Osteocyte (in vitro differentiated cells): ENCODE measurements at places on chromosomes 7 and 10.

GRCh38 chr7:45366475-45366874 lies 207.7 kb upstream of the ADCY1 start:
- no peak for DNase-seq

DNA sequence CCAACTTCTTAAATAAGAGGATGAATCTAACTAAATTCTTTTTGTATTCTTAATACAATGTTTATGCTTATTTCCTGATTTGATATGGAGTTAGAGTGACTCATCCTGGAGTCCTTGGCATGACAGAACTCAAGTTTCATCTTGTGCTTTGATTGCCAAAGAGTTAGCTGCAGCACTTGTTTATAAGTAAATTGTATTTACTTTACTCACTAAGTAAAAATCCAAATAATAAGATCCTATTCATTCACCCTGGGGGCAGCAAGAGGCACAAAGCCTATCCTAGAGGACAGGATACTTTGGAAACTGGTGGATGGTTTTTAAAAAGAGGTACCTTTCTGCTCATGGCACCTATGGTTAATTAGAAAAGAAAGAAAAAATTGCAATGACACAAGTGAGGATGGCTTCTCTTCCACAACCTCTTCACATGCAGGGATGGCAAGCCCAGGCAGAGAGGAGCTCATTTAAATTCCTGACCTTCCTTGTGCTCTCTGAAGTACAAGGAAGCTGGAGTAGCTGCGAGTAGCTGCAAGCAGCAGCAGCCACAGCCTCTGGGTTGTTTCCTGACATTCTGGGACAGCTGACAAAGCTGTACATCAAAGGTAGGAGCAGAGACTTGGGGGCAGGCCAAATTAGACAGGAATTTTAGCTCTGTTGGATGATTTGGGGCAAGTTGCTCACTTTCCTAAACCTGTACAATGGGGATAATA lies 28.5 kb upstream of the CROT start:
- no peak for DNase-seq

GRCh38 chr7:129958643-129959470 lies 6.1 kb upstream of the UBE2H start:
- no peak for DNase-seq

DNA sequence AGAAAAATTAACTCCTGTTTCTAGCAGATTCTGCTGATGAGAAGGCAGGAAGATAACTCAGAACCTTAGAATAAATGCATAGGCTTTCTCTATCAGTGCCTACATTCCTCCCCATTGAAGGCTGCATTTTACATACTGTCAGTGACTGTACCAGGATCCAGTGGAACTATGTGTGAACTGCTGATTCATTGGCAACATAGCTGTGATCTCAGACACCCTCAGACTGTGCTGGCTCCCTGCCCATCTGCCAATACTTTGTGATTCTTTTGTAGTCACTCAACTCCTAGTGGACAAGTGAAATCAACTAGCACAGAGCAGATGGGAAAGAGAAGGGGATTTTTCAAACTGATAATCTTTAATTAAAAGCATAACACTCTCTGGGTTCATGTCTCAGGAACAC lies 375.8 kb downstream of the MDFIC start:
- no peak for DNase-seq

- no peak for DNase-seq
These were observed 175.3 kb downstream of the MDFIC start for GRCh38 chr7:115097175-115097671.

DNA sequence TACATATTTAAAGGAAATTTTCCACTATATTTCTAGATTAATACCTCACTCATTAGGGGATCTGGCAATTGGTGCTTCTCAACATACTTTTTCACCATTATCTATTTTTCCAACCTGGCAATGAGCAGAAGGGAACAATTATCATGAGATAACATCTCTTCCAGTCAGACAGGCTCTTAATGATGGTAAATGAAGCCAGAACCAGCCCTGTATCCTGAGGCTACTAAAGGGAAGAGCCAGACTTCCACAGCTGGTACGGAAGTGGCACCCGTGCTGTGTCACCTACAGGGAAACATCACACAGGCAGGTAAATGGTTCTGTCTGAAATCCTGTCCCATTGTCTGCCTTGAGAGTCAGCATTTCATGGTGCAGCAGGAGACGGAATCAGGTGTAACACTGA lies 75.9 kb downstream of the ELMO1 start:
- no peak for DNase-seq

- peak; percentile 40 for DNase-seq
These were observed 109.4 kb downstream of the EEPD1 start for GRCh38 chr7:36262309-36263094.

DNA sequence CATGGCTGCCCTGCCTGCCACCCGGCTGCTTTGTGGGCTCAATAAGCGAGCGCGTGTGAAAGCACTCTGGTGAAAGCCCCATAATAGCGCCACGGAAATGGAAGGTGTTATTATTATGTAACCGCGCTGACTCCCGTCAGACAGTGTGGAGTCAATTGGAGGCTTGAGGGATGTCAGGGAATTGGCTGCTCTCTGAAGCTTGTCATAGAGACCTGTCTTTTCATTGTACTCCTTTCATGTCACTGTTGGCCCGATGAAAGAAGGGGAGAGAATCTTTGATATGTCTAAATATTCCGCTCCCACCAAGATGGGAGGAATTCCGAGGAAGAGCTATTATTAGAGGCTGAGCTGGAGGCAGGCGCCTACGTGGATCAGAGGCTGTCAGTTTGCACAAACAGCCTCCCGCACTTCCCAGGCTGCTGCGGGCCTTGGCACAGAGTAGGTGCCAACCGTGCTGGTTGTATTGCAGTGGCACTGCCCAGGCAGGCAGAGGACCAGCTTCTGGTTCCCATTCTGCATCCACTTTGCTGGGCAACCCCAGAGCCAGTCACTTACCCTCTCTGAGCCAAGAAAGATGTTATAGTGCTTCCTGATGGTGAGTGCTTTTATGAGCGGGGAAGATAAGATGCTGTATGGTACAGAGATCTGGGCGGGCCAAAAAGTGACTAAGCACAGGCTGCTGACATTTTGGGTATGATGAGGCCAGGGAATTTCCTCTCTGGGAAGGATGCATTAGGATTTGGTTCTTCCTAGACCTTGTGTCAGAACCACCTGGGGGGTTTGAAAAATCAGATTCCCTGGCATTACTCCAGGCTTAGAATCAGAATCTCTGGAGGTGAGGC lies 151.4 kb downstream of the RPS24 start:
- DNase-seq: no peak

GRCh38 chr7:136957391-136957790 lies 88.9 kb downstream of the CHRM2 start:
- no peak for DNase-seq

DNA sequence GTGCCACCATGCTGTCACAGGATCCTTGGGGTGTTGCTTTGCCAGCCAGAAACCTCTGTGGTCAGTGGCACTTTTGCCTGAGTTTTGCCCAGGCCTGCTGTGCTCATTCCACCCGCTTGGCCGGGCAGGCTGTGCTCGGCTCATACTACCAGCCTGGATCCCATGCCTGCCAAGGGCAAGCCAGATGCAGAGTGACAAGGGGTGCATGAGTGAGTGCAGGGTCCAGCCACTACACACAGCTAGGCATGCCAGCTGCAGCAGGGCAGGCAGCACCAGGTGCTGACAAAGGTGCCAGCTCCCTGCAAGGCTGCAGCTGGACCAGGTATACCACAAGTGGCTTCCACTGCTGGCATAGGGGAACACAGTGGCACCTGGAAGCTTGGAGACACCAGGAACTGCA lies 28.6 kb downstream of the C10orf67 start:
- DNase-seq: no peak

GRCh38 chr10:57420881-57421280 lies 846.8 kb downstream of the IPMK start:
- no peak for DNase-seq

- DNase-seq: no peak
These were observed 132.5 kb downstream of the NT5C2 start for GRCh38 chr10:103060575-103060974.

DNA sequence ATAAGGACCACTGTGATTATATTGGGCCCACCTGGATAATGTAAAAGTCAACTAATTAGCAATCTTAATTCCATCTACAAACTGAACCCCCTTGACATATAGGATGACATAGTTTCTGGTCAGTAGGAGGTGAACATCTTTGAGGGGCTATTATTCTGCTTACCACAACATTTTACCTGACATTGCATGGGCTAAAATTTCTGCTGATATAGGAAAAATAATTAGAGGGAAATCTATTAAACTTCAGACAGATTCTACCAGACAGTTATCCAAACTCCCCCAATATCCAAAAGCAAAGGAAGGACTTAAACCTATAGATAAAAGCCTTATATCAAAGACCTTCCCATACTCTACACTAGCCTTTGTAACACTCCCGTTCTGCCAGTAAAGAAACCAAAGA lies 443.6 kb downstream of the GRM8 start:
- no peak for DNase-seq

DNA sequence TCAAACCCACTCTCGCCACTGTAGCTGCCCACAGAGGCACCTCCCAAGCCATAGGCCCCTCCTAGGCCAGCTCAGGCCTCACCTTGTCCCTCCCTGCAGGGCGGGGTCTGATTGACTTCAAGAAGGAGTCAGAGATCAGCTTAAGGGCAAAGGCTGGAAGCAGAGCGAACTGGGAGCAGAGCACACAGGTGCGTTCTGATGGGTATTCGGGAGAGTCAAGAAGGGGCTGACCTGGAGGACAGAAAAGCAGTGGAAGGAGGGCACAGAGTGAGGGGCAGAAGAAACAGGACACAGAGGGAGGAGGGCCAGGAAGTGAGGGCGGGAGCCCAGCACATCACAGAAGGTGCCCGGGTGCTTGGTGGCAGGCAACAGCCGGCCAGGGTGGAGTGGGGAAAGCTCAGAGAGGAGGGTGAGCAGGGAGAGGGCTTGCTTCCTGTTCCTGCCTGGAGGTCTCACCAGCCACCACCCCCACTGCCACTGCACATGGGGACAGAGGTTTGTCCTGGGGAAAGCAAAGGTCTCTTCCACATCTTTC lies at the start of gene AOC1:
TSS of gene AOC1 (plus strand) at position 147 of the 535 bp plus-strand sequence. CDS start 3,954 bp downstream, outside the sequence.
- peak; percentile 60 for DNase-seq

DNA sequence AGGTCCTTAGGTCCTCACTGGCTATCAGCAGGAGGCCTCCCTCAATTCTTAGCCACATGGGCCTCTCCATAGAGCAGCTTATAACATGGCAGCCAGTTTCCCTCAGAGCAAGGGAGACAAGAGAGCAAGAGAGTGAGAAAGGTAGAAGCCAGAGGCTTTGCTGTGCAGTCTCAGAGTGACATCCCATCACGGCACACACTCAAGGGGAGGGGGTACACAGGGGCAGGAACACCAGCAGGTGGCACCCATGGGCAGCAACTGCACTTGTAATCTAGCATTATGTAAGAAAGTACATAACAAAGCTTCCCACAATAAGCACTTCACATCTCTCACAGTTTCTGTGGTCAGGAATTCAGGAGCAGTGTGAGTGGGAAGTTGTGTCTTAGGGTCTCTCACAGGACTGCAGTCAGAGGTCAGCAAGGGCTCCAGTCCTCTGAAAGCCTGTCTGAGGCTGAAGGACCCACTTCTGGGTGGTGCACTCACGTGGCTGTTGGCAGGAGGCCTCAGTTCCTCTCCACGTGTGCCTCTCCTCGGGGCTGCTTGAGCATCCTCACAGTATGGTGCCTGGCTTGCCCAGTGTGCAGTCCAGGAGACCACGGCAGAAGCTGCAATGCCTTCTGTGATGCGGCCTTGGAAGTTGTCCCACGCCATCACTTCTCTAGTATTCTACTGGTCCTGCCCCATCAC lies 159.4 kb downstream of the OAT start:
- DNase-seq: no peak

GRCh38 chr10:87712913-87713616 lies 53.4 kb downstream of the PAPSS2 start:
- no peak for DNase-seq

DNA sequence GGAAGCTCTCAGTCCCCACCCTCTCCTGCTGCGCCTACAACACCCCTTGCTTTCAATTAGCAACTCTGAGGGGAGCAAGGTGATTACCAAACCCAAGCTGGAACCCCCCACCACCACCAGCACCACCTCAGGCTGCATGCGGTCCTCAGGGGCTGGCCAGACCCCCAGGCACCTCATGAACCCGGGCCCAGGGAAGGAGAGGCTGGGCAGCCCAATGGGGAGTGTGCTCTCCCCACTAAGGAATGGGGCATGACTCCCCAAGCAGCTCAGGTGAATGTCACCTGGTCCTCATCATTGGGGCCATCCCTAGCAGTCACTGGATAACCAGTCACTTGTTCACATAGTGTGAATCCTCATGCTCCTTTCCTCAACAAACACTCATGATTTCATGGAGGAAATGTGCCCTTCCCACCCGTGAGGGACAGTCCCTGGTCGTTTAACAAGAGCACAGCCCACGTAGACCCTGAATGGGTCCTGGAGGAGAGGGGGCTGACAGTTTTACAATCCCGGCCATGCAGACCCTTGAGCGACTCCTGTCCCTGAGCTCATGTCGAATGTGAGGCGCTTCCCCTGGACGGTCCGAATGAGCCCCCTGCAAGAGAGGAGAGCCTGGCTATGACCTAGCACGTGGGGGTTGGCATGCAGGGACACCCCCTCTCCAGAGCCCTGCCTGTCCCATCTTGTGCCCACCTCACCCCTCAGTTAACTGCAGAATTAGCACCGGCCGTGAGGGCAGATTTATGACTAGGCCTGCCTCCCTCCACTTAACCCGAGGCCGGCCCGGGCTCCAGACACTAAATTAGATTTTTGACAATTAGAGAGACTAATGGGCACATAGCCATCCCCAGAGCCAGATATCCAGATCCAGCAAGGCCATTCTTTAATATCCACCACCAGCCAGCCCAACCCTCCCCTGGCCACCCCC lies 29.1 kb downstream of the POLL start:
- DNase-seq: peak; percentile 72

DNA sequence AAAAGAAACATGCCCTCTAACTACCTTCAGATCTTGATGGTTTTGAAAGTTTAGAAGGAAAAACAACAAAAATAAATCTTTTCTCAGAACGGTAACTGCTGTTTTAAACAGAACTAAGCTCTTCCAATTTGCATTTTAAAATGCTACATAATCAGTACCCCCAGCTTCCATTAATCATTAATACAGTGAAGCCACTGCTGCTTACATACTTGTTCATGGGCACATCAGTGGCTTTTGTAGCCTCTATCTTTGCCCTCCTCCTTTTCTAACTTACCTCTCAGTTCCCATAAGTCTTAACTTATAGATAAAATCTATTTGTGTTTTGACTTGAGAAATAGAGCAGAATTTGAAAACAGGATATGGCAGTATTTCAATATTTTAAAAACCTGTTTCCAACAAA lies 109.1 kb downstream of the POLL start:
- DNase-seq: no peak

GRCh38 chr10:5497289-5497688 lies 2.1 kb downstream of the CALML5 start:
- no peak for DNase-seq

GRCh38 chr7:140972344-140972743 lies 42.4 kb downstream of the MRPS33 start:
- no peak for DNase-seq
